ENCODE measurements at places on chromosomes 11 and 22. TPM values are rescaled to one million over a fixed set of nuclear protein-coding genes. Genes with fewer than 3 reads are reported as not detected.

The SGSM1 gene
- total RNA-seq, result 0.09 TPM

The TRIM49 gene
- 0.94 TPM for total RNA-seq

The ANO1 gene
- 5.1 TPM for total RNA-seq

The XKR3 gene
- not detected for total RNA-seq

The CRYAB gene
- 29.8 TPM for total RNA-seq

The MUC5B gene
- 139 TPM for total RNA-seq

The MUC5AC gene
- not detected for total RNA-seq

Data from esophagus squamous epithelium (tissue), 5 donors.